Testis (tissue), 5 donors: ENCODE measurements at places on chromosomes 4 and X. TPM values are rescaled to one million over a fixed set of nuclear protein-coding genes. Genes with fewer than 3 reads are reported as not detected.

GRCh38 chr4:77820649-77821561 is 1.7 kb upstream of the CNOT6L start:
- no peak for DNase-seq
- peak overlapping the region; percentile 92 for H3K4me3 ChIP-seq
- no peaks in the 10 kb centered on the region for H3K27me3 ChIP-seq
- H3K36me3 ChIP-seq = no peaks in the 10 kb centered on the region
- H3K4me1 ChIP-seq = peaks cover 17% of the 10 kb centered on the region
- H3K27ac ChIP-seq = peak overlapping the region; percentile 99

DNA sequence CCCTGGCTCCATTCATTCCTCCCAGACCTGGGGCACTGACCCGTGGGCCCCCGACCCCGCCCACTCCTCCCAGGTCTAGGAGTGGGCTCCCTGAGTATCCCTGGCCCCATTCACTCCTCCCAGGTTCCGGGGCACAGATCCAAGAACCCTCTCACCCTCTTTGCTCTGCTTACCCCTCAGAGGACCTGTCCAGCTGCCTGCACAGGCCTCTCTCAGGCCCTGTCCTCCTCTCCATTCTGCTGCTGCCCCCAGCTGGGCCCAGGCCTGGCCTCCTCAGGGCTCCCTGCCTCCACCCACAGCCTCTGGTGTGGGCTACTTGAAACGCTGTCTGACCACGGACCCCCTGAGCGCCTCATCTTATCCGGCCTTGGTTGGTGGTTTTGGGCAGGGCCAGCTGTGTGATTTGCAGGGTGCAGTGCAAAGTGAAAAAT is 217.7 kb upstream of the PSAPL1 start:
- H3K4me1 ChIP-seq = peaks cover 68% of the 10 kb centered on the region
- no peak for DNase-seq
- no peak overlapping the region for H3K4me3 ChIP-seq
- H3K27ac ChIP-seq = peak overlapping the region; percentile 18
- H3K27me3 ChIP-seq = no peaks in the 10 kb centered on the region

GRCh38 chrX:48696909-48697727 is 584 bp downstream of the SUV39H1 start:
- peak; percentile 58 for DNase-seq
- H3K36me3 ChIP-seq = no peaks in the 10 kb centered on the region
- peak overlapping the region; percentile 74 for H3K27ac ChIP-seq
- H3K27me3 ChIP-seq = no peaks in the 10 kb centered on the region

DNA sequence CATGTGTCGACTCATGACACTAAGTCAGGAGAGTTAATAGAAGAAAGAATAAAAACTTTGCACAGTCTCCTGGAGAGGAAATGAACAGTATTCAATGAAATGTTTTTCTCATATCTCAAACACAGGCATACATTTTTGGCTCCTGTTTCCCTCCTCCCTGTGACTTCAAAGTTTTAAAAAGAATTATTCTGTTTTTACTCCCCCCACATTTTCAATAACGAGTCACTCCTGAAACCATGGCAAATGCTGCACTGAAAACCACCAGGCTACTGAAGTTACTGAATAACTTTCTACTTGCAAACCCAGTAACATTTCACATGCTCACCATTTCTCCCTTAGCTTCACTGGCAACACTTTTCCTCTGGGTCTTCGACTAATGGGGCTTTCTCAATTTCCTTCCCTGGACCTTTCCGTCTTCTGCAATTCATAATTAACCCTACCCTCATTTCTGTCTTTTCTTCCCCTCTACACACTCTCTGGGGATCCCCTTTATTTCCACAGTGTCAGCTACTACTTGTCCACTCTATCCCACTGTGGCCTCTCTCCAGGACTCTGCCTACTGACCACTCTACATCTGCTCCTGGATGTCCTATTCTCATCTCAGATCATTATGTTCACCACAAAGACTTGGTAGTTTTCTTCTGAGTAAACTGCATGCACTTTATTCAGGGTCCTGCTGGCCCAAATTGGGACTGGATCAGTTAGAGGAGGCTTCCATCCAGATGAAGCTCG is 225.8 kb upstream of the ETNPPL start:
- no peaks in the 10 kb centered on the region for H3K36me3 ChIP-seq
- no peak for DNase-seq
- H3K4me3 ChIP-seq = no peak overlapping the region

Gene HTR2C
- polyA plus RNA-seq = 0.08 TPM

Gene DCHS2
- 4.7 TPM for polyA plus RNA-seq

Gene RGN
- polyA plus RNA-seq = 6.5 TPM

GRCh38 chr4:962231-963208 is 10.8 kb downstream of the DGKQ start:
- H3K4me3 ChIP-seq = no peak overlapping the region
- H3K36me3 ChIP-seq = no peaks in the 10 kb centered on the region
- H3K27ac ChIP-seq = no peak overlapping the region
- no peaks in the 10 kb centered on the region for H3K4me1 ChIP-seq
- no peaks in the 10 kb centered on the region for H3K27me3 ChIP-seq

DNA sequence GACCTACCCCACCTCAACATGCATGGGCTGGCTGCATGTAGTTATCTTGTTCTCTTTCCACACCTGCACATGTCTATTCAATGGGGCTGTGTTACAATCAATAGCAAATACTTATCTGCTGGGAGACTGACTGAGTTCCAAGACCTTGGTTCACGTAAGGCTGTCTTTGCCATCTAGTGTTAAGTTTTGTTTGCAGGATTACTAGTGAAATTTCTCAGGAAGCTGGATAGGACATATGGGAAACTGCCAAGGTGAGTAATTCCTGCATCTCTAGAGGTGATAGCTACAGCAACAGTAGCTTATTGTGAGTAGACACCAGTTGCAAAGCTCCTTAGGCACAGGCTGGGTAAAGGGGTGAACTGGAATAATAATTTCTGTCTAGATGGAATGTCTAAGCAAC is 177.5 kb downstream of the ENOX2 start:
- H3K27ac ChIP-seq = no peak overlapping the region
- H3K4me1 ChIP-seq = no peaks in the 10 kb centered on the region
- no peaks in the 10 kb centered on the region for H3K27me3 ChIP-seq
- no peak for DNase-seq
- H3K4me3 ChIP-seq = no peak overlapping the region

DNA sequence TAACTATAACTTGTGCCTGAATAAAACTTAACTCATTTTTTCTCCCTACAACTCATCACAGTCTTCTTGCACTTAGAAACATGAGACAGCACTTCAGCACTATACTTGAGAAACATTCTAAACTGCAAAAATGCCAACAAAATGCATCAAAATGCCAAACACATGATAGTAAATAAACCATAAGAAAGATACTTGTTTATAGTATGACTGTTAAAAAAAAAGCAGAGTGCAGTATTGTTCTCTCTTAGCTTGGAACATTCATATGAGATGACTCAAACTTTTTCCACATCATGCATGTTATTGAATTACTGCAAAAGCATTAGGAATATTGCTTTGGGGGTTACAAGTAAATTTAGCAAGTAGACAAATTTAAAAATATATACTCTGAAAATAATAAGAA is 135.7 kb upstream of the ANXA10 start:
- H3K4me1 ChIP-seq = no peaks in the 10 kb centered on the region
- no peaks in the 10 kb centered on the region for H3K36me3 ChIP-seq
- DNase-seq = no peak
- H3K27me3 ChIP-seq = no peaks in the 10 kb centered on the region
- H3K27ac ChIP-seq = no peak overlapping the region
- no peak overlapping the region for H3K4me3 ChIP-seq

DNA sequence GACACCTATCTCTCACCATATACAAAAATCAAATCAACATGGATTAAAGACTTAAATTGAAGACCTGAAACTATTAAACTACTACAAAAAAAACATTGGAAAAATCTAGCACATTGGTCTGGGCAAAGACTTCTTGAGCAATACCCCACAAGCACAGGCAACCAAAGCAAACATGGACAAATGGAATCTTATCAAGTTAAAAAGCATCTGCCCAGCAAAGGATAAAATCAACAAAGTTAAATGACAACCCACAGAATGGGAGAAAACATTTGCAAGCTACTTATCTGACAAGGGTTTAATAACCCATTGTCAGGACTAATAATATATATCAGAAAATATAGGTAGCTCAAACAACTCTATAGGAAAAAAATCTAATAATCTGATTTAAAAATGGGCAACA is 415.6 kb downstream of the KLHL13 start:
- DNase-seq = no peak
- no peaks in the 10 kb centered on the region for H3K4me1 ChIP-seq
- H3K36me3 ChIP-seq = no peaks in the 10 kb centered on the region

- H3K27ac ChIP-seq = no peak overlapping the region
- no peaks in the 10 kb centered on the region for H3K27me3 ChIP-seq
- no peaks in the 10 kb centered on the region for H3K4me1 ChIP-seq
- no peak overlapping the region for H3K4me3 ChIP-seq
- DNase-seq = no peak
Observed at GRCh38 chrX:13664020-13664419, 11.1 kb downstream of the TCEANC start.

GRCh38 chr4:33696586-33696985 is 2547.7 kb downstream of the ARAP2 start:
- H3K36me3 ChIP-seq = no peaks in the 10 kb centered on the region
- H3K4me3 ChIP-seq = no peak overlapping the region
- no peaks in the 10 kb centered on the region for H3K27me3 ChIP-seq
- no peak for DNase-seq

GRCh38 chrX:41116948-41117347 is 31.7 kb downstream of the USP9X start:
- H3K4me3 ChIP-seq = no peak overlapping the region
- H3K36me3 ChIP-seq = no peaks in the 10 kb centered on the region
- no peaks in the 10 kb centered on the region for H3K4me1 ChIP-seq

Gene KLHL4
- polyA plus RNA-seq = 11.7 TPM

Gene PF4V1
- not detected for polyA plus RNA-seq

- H3K36me3 ChIP-seq = no peaks in the 10 kb centered on the region
- H3K4me1 ChIP-seq = no peaks in the 10 kb centered on the region
- no peak for DNase-seq
Observed at GRCh38 chrX:130694983-130695382, 208.0 kb downstream of the ENOX2 start.

DNA sequence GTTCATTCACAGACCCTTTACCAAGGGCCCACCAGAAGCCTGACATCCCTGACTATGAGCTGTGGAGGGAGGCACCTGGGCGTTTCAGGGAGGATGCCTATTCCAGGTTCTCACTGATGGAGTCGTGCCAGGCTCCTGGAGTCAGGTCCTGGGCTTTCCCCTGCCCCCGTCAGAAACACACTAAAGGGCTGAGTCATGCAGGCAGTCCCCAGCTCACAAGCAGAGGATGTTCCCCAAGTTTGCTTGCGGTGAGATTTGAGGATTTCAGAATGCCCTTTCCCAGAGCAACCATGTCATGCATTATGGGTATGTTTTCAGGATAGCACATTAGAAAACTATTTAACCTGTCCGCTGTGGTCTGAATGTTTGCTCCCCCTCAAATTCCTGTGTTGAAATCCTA is 45.2 kb downstream of the FHDC1 start:
- H3K36me3 ChIP-seq = no peaks in the 10 kb centered on the region
- no peak overlapping the region for H3K4me3 ChIP-seq
- H3K27ac ChIP-seq = no peak overlapping the region
- no peaks in the 10 kb centered on the region for H3K4me1 ChIP-seq
- no peak for DNase-seq

GRCh38 chr4:2744576-2745270 is 11.4 kb downstream of the TNIP2 start:
- H3K27me3 ChIP-seq = no peaks in the 10 kb centered on the region
- peaks cover 9% of the 10 kb centered on the region for H3K4me1 ChIP-seq
- H3K4me3 ChIP-seq = no peak overlapping the region
- no peak overlapping the region for H3K27ac ChIP-seq
- no peaks in the 10 kb centered on the region for H3K36me3 ChIP-seq

GRCh38 chrX:16212436-16212835 is 45.2 kb downstream of the MAGEB17 start:
- no peaks in the 10 kb centered on the region for H3K36me3 ChIP-seq
- no peaks in the 10 kb centered on the region for H3K4me1 ChIP-seq
- H3K27ac ChIP-seq = no peak overlapping the region
- peak; percentile 15 for DNase-seq

DNA sequence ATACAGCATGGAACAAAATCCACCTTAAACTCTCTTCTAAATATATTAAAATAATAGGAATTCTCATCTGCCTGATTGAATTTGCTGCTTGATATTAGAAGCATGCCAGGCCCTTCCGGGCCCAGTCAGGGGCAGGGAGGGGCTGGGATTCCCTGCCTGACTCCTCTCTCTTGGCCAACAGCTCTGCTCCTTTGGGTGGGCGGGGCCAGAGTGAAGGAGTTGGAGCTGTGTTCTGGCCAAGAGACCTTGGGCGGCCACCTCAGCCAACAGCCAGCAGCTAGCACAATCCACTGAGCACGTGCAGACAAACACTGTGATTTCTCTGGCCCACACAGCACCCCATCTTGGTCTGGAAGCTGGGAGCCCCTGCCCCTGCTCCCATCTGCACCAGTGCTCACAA is 140.3 kb downstream of the PJA1 start:
- H3K36me3 ChIP-seq = no peaks in the 10 kb centered on the region
- H3K4me1 ChIP-seq = peaks cover 5% of the 10 kb centered on the region
- no peak overlapping the region for H3K27ac ChIP-seq
- H3K4me3 ChIP-seq = no peak overlapping the region

DNA sequence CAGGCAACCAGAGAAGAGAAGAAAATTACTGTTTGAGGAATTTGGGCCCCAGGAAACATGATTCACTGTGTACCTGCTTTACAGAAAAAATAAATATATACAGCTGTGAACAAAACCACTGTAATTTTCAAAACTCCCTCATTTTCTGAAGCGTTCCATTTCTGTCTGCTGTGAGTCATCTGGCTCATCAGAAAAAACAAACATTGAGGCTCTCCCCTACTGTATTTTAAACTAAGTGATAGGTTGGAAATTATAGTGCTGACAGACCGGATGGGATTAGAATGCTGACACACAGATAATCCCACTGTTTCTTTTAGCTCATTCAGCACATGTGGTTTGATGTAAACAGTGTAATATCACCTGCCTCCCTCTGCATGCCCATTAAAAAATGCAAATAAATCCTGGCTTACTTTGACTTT is 847.0 kb downstream of the TRIML1 start:
- H3K27ac ChIP-seq = no peak overlapping the region
- H3K4me3 ChIP-seq = no peak overlapping the region
- H3K36me3 ChIP-seq = no peaks in the 10 kb centered on the region
- no peak for DNase-seq
- no peaks in the 10 kb centered on the region for H3K27me3 ChIP-seq

DNA sequence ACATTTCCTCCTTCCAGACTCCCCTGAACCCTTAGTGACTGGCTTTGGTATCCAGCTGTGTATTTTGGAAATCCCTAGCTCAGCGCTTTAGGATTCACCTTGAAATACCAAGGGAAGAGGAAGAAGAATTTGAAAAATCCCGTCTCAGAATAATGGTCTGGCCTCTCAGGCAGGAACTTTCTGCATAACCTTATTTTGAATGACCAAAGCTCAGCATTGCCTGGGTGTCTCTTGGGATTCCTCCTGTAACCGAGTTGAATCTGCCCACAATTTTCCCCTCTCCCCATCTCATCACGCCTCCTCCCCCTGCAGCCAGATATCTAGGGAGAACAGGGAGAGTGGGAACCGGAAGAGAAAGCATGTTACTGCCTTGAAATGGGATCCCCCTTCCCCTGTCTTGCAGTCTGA is 116.2 kb downstream of the SMIM20 start:
- H3K4me3 ChIP-seq = no peak overlapping the region
- DNase-seq = no peak
- no peak overlapping the region for H3K27ac ChIP-seq
- no peaks in the 10 kb centered on the region for H3K36me3 ChIP-seq

Gene TMEM165
- 39.9 TPM for polyA plus RNA-seq
